ENCODE measurements at places on chromosomes 7 and 10.

- DNase-seq, result no peak
Observed at GRCh38 chr7:138978541-138979184, 2.5 kb downstream of the KIAA1549 start.

GRCh38 chr7:78770422-78771410 is 682.8 kb downstream of the MAGI2 start:
- no peak for DNase-seq

- DNase-seq, result no peak
Observed at GRCh38 chr10:63593576-63593975, 72.4 kb downstream of the REEP3 start.

DNA sequence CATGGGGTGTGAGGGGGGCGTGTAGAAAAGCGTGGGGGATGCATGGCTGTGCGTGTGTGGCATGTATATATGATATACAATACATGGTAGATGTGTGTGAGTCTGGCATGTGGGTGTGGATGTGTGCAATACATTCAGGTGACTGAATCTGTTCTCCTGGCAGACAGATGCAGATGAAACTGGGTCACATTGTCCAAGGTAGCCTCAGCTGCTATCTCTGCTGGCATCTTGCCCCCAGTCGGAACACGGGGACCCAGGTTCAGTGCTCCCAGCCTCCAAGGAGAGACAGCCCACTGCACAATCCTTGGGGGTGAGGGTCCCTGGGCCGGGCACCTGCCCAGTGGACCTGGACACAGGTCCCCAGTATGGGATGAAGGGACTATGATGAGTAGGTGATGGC is 12.4 kb upstream of the SRRM3 start:
- DNase-seq, result no peak

DNA sequence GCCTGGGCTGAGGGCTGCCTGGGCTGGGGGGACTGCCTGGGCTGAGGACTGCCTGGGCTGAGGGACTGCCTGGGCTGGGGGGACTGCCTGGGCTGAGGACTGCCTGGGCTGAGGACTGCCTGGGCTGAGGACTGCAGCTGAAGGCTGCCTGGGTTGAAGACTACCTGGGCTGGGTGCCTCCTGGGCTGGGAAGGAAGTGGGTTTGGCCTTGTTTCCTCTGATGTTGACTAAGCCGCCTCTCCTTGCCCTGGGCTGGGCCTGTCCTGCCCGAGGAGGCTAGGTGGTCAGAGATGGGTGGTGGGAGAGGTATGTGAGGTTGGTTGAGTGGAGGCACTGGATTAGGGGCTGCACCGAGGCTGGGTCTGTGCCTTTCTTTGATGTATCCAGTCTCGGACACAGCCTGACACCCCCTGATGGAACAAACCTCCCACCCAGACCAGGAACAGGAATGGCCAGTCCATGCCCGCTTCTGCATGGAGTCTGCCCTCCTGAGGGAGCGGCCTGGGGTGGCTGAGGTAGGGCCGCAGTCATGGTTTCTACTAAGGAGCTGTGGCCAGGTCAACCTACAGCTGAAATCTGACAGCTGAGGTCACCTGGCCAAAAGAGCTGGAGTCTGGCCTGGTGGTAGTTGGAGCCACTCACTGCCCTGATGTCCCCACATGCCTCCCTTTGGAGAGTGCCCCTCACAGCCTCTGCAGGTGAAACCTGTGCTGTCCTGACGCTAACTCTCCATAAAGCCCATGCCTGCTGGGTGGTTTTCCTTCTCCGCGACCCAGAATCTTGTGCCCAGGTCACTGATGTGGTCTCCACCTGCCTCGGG is 22.3 kb downstream of the SCART1 start:
- DNase-seq, result no peak

GRCh38 chr7:82183634-82184033 is 259.9 kb downstream of the CACNA2D1 start:
- no peak for DNase-seq

- no peak for DNase-seq
Observed at GRCh38 chr10:121580276-121581116, 17.7 kb downstream of the FGFR2 start.

DNA sequence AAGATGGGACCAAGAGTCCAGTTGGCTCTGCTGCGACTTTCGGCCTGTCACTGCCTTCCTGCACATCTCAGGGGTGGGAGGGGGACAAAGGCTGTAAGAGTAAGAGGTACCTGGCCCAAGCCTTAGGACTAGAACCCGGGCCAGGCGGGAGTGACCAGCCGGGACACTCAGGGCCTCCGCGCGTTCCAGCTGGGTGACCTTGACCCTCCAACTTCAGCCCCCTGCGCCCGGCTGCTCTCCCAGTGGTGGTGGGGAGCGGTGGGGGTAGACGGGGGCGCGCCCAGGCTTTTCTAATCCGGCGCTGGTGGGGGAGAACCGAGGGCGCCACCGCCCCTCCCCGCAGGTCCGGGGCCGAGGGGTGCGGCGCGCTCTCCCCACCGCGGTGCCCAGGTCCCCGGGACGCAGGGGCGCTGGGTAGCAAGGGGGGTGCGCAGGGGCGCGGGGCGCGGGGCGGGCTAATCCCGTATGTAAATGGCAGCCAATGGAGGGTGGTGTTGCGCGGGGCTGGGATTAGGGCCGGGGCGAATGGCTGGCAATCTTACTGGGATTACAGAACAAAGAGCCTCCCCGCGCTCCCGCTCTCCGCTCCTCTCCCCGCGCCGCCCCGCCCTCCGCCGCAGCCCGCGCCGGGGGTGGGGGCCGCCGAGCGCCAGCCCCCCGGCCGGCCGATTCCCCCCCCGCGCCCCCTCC is at the start of gene GTF2IRD1:
TSS of gene GTF2IRD1 (plus strand) at position 585 of the 690 bp plus-strand sequence. CDS start 54,175 bp downstream, outside the sequence.
- peak; percentile 33 for DNase-seq

DNA sequence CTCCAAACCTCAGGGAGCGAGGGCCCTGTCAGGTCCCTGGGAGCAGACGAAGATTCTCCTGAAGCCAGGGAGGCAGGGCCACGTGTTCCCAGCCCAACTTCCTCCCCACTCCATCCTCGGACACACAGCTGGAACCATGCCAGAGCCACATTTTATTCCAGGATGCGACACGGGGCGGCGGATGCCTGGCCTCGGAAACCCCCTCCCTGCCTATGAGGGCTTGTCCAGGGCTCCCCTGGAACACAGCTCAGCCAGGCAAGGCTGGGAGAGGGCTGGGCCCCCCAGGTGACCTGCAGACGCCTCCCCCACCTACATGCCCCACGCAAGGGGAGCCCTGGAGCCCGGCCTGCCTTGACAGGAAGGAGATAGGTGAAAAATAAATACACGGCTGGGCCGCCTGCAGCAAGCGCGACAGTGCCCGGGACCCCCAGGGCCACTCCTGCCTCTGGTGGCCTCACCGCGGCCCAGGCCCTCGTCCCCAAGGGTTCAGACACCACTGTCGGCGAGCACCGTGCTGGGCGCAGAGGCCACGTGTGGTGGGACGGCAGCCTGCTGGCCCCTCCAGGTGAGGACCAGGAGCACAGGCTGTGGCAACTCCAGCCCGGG is 21.5 kb downstream of the GET4 start:
- DNase-seq, result no peak

Data from stimulated activated CD4-positive, alpha-beta T cell treated with anti-CD3 and anti-CD28 coated beads, Interleukin-15, amount 100 ng/mL, for 1 hour (primary cell).